HT-29 (cell line): ENCODE measurements at places on chromosomes 2 and 18.
A peak's percentile ranks its signal among the peaks of the same experiment; 100 is the strongest.

- DNase-seq, result peak; percentile 95
Observed at GRCh38 chr2:45938649-45939511, 287.4 kb downstream of the PRKCE start.

DNA sequence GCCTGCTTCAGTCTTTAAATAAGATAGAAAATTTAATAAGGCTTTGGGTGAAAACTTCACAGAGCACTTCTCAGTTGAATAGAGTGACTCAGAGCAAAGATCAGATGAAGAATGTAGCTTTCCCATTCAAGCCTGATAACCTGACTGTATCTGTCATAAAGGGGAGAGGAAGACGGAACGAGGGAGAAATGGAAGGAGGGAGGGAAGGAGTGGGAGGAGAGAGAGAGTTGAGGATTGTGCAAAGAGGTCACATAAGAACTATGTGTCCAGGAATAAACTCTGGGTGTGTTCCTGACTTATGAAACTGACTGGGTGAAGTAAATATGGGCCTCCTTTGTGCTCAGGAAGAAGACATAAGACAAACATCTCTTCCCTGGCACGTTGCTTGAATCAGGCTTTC is 385.5 kb downstream of the LPIN1 start:
- DNase-seq, result no peak

- DNase-seq, result no peak
Observed at GRCh38 chr2:68537011-68537410, 69.6 kb downstream of the APLF start.

DNA sequence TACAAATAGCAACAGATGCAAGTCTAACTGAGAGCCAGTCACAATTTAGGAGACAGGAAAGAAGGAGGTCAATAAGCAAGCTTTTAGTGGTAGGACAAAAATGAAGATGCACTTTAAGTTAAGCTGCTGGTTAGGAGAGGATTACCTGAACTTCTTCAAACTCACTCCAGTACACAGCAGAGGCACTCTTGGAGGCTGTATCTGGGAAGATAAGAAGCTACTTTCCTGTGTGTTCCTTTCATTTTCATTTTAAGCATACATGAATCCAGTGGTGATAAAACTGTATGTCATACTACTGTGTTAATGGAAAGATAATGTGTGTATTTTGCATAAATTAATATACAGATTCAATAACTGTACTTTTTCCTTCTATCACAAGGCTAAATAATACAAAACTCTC is 49.6 kb downstream of the HYCC2 start:
- no peak for DNase-seq

GRCh38 chr18:22579271-22579670 is 161.6 kb upstream of the CTAGE1 start:
- no peak for DNase-seq

- no peak for DNase-seq
Observed at GRCh38 chr2:66164470-66164869, 270.5 kb upstream of the MEIS1 start.

- no peak for DNase-seq
Observed at GRCh38 chr2:148893906-148894305, 18.9 kb downstream of the KIF5C start.

- DNase-seq, result no peak
Observed at GRCh38 chr2:205293559-205293958, 388.7 kb upstream of the NRP2 start.
